ENCODE measurements at places on chromosomes 4 and X.

- DNase-seq = no peak
Observed at GRCh38 chr4:88965053-88965452, 91.9 kb downstream of the FAM13A start.

DNA sequence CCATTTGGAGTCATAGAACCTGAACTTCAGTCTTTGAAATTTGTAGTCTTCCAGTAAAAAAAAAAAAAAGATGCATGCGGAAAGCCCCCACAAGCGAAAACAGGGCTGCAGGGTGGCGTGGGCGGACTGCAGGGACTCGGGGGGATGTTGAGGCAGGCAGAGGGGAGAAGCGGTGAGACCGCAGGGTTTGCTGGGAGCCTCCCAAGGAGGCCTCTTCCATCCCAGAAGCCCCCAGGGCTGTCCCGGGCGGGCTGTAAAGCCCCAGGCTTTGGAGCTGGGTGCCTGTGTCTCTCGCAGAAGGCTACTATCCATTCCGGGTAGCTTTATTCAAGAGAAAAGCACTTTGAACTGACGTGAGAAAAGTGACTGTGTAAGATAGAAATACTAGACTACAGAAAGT, 46.7 kb upstream of the TADA2B start:
- DNase-seq = no peak

DNA sequence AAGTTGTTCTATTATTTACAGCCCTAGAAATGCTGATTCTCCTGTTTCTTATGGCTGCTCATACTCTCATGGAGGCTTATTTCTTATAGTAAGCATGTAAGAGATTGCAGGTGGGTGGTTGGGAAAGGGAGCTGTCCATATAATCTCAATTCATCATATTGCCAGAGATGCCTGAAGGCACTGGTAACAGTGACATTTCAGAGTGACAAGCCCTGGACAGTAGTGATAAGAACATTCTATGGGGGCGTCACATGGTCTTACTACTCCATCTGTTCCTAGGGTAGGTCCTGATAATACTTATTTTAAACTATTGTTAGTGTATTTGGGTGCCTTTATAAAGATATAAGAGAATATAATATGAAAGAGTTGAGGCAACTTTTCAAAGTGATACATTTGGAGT, 171.5 kb downstream of the CFAP299 start:
- no peak for DNase-seq

DNA sequence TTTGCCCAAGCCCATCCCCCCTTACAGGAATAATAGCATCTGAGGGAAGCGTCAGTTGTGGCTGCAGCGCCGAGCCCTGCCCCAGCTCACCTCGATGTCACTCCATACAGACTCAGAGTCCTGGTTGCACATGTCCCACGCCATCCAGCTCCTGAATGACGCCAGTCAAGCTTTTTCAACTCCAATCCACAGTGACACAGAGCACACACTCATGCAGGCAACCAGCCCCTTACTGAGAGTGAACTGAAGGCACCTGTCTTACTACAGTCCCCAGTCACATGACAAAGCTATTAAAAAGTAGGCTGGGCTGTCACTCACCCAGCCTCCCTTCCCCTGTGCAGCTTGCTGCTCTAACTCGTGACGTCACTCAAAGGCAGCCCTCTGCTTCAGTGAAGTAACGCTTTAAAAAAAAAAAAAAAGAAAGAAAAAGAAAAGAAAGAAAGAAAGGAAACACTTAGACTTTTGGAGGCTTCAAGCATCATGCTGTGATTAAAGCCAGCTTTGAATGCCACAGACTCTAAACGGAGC, at the start of gene PPARGC1A:
TSS of gene PPARGC1A (minus strand) at position 234 of the 528 bp plus-strand sequence. CDS start at position 144, 90 bp downstream.
- DNase-seq = no peak

DNA sequence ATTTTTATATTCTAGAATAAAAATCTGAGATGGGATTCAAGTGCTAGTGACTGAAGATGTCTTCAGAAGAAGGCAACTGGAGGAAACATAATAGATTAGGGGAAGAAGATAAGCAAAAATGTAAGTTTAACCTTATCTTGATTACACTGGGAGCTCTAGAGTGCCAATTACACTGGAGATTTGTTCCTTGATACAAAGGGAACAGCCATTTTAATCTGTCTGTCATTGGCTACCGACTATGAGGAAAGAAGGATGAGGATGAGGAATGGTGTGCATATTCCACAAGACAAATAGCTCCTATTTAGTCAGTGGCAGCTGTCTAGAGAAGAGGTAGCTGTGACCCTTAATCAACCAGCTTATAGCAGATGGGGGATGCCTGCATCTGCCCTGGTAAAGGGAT, 1034.5 kb upstream of the IGFBP7 start:
- no peak for DNase-seq

GRCh38 chrX:155880586-155881157, 473 bp upstream of the VAMP7 start:
- DNase-seq = no peak

GRCh38 chr4:38565271-38566199, 98.5 kb upstream of the KLF3 start:
- DNase-seq = no peak

DNA sequence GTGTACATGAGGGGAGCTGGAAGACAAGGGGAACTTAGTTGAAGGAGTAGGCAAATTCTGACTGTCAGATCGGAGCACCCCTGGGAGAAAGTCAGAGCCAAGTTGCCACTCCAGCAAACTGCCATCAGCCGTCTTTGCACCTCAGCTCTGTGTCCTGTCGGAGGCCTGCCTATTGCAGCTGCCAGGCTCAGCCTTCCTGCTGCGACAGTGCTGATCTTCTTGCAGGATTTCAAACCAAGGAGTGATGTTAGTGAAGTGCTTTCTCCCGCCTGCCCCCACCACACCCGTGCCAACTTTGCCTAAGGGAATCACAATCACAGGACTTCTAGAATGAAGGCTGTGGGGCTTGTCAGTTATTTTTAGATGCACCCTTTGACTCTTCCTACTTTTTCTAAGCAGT, 185.3 kb downstream of the KIT start:
- DNase-seq = no peak

DNA sequence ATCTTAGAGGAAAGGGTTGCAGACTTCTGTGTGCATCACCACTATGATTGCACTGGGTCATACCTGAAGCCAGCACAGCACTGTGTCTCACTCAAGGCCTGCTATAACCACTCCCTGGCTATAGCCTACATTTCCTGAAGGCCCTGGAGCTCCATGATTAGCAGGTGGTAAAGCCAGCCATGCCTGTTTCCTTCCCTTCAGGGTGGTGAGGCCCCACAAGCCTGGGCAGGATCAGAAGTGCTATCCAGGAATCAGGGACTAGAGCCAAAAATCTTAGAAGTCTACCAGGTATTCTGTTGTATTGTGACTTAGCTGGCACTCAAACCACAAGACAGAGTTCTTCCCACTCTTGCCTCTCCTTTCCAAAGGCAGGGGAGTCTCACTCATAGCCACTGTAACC, 734.6 kb downstream of the GLUD2 start:
- no peak for DNase-seq

DNA sequence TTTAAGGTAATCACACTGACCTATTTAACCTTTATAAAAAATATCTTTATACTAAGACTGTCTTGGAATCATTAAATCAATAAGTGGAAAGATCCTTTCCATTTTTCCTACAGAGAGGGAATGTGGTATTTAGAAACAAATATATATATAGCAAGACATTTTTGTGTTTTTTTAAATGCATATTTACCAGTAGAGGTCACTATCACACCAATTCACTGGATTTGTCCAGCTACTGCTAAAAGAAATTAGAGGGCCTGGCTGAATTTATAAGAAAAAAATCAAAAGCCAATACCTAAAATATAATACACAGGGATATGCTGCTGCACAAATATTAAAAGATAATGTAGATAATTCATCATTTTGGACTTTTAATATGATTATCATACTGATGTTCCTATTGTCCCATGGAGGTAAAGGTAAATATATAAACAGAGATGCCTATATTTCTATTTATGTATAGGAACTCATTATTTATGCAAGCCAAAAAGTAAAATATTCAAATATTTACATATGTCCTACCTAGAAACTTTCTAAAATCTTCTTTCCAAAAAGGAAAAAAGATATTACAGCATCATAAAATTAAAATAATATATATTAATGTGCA, 69.5 kb downstream of the PDE5A start:
- peak; percentile 46 for DNase-seq

- no peak for DNase-seq
Observed at GRCh38 chr4:99457270-99457669, 22.1 kb upstream of the ADH7 start.

- DNase-seq = no peak
Observed at GRCh38 chr4:53366301-53366716, 448 bp upstream of the SCFD2 start.

- no peak for DNase-seq
Observed at GRCh38 chr4:16125571-16126445, 42.0 kb upstream of the PROM1 start.

DNA sequence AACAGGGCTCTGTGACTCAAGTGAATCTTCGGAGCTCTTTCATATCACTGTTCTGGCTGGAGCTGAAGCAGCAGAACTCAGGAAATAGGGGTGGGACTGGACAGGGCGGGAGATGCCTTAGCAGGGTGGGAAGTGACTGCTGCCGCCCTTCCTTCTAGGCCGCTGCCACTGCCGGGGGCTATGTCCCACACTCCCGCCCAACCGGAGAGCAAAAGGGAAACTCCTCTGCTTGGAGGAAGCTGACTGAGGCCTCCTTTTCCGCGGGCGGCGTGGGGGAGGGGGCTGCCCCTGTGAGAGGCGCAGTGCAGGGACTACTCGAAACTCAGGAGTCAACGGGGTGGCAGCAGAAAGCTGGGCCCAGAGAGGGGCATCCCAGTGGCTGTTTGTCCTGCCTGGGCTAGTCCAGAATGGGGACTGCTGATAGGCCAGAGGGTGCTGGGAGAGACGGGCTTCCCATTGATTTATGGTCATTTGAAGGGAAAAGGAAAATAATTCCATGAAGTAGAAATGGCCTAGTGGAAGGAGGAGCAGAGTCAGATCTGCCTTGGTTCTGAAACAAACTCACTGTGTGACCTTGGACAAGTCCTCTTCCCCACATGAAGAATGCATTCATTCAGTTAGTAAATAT, 36.9 kb downstream of the STARD8 start:
- DNase-seq = no peak

GRCh38 chr4:153520227-153520626, 54.1 kb downstream of the TMEM131L start:
- no peak for DNase-seq

- DNase-seq = no peak
Observed at GRCh38 chrX:9352243-9352642, 112.6 kb upstream of the TBL1X start.

GRCh38 chr4:185212581-185212980, 3.2 kb downstream of the SNX25 start:
- no peak for DNase-seq

- no peak for DNase-seq
Observed at GRCh38 chr4:120939693-120940092, 17.2 kb upstream of the PRDM5 start.

- DNase-seq = no peak
Observed at GRCh38 chrX:150513544-150513943, 54.9 kb upstream of the MTM1 start.

GRCh38 chr4:83110970-83111750, 3.4 kb downstream of the PLAC8 start:
- no peak for DNase-seq

DNA sequence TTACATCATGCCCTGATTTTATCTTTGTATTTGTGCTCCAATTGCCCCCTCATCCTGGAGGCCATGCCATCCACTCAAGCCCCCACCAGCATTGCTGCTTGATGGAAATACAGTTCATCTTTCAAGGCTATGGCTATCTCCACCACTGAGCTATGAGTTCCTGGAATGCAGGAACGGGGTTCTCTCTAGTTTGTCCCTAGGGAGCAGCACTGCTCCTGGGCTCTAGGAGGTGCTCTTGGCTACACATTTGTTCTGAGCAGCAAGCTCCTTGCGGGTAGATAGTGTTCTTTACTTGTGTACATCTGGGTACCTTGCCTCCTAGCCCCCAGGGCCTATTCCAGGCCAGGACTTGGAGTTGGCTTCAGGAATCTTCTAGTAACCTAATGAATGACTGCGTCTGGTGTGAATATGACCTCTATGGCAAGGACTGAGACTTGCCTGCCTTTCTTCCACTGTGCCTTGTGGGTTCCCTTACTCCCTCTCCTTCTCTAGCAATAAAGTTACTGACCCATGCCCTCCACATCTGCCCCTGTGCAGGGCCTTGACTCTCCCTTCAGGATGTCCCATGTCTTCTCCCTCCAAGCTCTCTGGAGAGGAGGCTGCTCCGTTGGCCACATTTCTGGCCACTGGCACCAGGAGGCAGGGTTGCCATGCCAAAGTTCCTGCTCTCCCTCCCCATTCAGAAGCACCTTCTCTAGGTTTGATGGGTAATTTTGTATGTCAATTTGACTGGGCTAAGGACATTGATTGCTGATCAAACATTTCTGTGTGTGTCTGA, 7.6 kb downstream of the CITED1 start:
- no peak for DNase-seq

GRCh38 chr4:107951551-107951950, 20.2 kb downstream of the CYP2U1 start:
- no peak for DNase-seq

- no peak for DNase-seq
Observed at GRCh38 chrX:106613277-106613676, 1.5 kb downstream of the RADX start.

DNA sequence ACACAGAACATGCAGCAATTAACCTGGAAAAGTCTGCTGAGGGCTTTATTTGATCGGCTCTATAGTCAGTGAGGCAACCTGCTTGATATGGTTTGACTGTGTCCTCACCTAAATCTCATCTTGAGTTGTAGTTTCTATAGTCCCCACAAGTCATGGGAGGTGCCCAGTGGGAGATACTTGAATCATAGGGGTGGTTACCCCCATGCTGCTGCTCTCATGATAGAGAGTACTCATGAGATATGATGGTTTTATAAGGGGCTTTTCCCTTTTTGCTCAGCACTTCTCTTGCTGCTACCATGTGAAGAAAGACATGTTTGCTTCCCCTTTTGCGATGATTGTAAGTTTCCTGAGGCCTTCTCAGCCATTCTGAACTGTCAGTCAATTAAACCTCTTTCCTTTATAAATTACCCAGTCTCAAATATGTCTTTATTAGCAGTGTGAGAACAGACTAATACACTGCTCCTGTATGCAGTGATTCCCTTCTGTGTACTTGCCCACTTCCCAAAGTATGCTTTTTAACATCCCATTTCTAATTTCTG, 78.2 kb downstream of the NPFFR2 start:
- DNase-seq = no peak

DNA sequence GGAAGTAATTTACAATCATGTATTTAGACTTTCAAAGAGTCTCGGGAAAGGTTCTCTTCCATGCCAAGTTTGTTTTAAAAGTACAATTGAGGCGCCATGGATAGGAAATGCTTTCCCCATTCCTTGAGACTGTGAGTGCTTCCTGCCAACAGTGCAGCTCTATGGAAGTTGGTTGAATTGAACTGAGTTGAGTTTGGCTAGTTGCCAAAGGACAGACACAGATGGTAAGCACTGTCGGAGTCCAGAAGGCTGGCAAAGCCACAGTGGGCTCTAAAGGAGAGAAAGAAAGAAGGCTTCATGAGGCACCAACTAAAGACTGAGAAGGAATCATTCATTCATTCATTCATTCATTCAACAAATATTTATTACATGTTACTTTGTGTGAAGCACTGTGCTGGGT, 4.3 kb upstream of the KCNE5 start:
- DNase-seq = no peak

GRCh38 chr4:100079264-100079663, 111.0 kb downstream of the DDIT4L start:
- no peak for DNase-seq

- no peak for DNase-seq
Observed at GRCh38 chr4:140252141-140252741, 98.3 kb upstream of the MAML3 start.

- no peak for DNase-seq
Observed at GRCh38 chrX:50812995-50813842, 775 bp downstream of the SHROOM4 start.
